CD4-positive, alpha-beta T cell treated with Interleukin-1 beta for 1 hour (primary cell): ENCODE measurements at places on chromosomes 11 and 22.

DNA sequence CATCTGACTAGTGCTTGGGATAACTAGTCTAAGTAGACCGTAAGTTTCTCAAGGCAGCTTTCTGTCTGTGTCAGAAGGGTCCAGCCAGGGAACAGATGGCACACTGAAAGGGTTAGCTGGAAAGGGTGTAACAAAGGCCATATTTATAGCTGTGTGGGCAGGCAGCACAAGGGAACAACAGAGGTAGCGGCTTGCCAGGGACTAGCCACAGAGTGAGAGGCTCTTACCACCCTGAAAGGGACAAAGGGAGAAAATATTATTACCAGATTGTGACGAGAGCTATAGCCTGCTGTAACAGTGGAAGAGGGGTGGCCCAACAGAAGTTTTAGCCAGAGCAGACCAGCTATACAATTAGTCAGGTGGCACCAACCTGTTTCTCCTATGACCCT lies 129.4 kb downstream of the CCDC34 start:
- no peak for DNase-seq

DNA sequence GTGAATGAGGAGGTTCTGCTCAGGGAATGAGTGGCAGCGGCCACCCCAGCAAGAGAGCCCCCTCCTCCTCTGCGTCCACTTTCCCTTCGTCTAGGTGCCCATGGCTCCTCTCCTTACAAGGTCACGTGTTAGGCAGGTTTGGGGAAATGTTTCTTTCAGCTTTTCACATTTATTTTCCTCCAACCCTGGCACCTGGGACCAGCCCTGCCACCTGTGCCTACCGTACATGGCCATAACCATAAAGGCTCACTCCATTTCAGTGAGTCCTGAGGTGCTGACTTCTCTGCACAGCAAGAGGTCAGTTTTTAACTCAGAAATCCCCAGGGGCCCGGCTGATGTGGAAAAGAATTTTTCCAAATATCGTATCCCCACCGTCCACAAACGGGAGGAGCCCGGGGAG lies 71.2 kb downstream of the FLI1 start:
- DNase-seq = no peak

- DNase-seq = no peak
Observed at GRCh38 chr11:83119216-83119615, 37.7 kb upstream of the PCF11 start.

GRCh38 chr11:121032546-121032945 lies 8.6 kb downstream of the TBCEL start:
- DNase-seq = no peak

- peak; percentile 44 for DNase-seq
Observed at GRCh38 chr22:20750461-20751184, 23.3 kb upstream of the SERPIND1 start.

GRCh38 chr22:39952347-39952746 lies 7.8 kb upstream of the TMA7B start:
- DNase-seq = no peak
